Esophagus mucosa (tissue), 1 donor: ENCODE measurements at places on chromosomes 5 and 9. TPM values are rescaled to one million over a fixed set of nuclear protein-coding genes. Genes with fewer than 3 reads are reported as not detected.

- no peak for ATAC-seq
Measured at GRCh38 chr9:83384214-83384613, 154.0 kb downstream of the FRMD3 start.

GRCh38 chr5:133985540-133986180, 17.2 kb upstream of the C5orf15 start:
- ATAC-seq: no peak

DNA sequence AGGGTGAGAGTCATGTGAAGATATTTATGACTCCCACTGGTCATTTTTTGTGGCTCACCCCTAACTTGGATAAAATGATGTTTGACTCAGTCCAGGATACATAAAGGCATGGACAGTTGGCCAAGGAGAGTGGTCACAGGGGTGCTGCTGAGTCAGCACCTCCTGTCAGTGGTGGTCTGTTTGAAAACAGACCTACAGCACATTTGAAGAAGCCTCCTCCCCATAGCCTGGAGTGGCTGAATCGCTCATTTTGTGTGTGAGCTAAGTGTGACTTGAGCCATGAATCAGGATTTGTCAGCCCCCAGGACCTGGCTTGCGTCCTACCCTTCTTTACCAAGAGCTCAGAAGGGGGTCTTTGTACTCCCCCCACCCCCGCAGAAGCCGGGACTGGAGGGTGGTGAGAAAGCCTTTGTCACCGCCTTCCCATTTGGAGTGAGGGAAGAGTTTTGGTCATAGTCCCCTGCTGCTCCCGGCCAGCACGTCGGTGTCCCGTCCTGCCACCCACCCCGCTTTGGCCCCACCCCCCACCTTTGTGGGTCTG, 35.6 kb downstream of the TRIO start:
- ATAC-seq: no peak

- ATAC-seq: no peak
Measured at GRCh38 chr9:72997387-72997995, 44.6 kb upstream of the ALDH1A1 start.

GRCh38 chr5:36667824-36668223, 61.4 kb downstream of the SLC1A3 start:
- no peak for ATAC-seq

- no peak for ATAC-seq
Measured at GRCh38 chr5:14413331-14413750, 168.3 kb upstream of the OTULINL start.

DNA sequence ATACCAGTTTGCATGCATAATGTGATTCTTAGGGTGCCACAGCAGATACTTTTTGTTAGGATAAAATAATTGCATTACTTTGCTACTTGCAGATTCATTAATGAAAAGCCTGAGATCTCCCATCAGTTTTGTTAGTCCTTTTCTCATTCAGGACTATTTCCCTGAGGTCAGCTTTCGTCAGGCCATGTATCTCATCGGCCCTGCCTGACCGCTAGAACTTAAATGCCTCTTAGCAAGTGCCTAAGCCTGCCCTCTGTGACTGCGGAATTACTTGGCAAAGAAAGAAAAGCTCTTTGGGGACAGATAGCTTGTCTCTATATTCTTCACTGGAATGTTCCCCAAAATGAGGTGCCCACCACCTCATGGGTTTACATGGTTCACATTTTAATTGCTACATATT, 147.8 kb downstream of the KCTD16 start:
- no peak for ATAC-seq

DNA sequence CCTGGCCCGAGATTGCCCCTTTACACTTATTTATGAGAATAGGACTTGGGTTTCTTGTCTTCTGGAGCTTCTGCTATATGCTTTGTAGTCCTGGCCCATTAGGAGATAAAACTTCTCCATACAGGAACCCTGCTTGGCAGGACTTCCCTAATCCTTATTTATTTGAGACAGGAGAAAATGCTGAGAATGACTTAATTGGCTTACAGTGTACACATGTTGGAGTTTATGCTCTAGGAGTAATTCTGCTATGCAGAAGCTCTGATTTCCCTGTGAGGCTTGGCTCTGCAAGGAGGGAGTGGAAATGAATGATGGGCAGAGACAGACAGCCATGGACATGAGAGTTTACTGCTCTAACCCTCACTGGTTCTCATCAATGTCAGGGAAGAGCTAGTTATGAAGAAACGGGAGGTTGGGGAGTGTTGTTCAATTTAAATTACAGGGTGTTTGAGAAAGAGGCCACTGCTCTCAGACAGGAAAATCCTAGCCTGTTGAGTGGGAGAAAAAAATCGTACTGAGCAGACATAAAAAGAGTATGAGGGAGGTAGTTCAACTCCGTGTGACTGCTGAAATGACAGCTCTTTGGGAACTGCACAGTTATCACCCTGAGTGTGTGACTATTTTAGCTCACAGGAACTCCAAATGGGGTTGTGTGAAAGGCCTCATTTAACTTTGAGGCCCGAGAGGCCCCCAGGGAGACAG, 37.5 kb downstream of the ACTBL2 start:
- no peak for ATAC-seq

DNA sequence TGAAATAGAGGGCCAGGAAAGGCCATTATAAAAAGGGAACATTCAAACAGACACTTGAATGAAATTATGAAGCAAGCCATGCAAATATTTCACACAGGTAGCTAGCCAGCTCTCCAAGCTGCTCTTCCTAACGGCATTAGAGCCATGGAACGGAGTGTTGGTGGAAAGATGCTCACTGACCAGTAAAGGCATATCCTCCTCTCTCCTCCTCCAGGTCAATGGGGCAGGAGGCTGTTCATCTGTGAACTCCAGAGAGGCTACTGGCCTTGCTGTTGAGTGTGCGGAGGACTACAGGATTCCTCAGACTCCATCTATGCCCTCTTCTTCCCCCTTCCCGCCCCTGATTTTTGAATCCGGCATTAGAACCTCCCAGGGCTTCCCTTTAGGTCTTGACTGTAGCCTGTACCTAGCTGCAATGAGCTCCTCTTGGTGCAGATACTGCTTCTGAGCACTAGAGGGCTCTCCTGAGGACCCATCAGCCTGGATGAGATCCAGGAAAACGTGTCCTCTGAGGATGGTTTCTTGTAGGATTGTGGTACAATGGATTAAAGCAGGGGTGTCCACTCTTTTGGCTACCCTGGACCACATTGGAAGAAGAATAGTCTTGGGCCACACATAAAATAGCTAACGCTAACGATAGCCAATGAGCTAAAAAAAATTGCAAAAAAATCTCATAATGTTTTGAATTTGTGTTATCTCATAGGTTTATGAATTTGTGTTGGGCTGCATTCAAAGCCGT, 162.2 kb downstream of the SREK1 start:
- peak; percentile 92 for ATAC-seq

DNA sequence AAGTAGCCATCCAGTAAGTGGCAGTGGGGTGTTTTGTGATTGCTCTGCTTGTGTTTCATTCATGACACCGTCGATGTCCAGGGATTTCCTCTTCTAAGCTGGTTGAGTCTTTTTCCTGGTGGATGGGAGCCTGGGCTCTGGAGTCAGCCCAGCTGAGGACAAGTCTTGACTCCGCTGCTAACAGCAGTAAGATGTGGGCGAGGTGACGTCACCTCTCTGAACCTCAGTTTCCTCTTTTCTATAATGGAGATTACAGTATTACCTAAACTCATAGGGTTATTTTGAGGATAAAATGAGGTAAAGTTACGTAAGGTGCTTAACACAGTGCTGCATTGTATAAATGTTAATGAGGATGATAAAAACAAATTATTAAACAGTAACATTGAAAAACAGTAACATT, 21.3 kb downstream of the FGF1 start:
- no peak for ATAC-seq

- no peak for ATAC-seq
Measured at GRCh38 chr9:18672706-18673105, 198.8 kb downstream of the ADAMTSL1 start.

DNA sequence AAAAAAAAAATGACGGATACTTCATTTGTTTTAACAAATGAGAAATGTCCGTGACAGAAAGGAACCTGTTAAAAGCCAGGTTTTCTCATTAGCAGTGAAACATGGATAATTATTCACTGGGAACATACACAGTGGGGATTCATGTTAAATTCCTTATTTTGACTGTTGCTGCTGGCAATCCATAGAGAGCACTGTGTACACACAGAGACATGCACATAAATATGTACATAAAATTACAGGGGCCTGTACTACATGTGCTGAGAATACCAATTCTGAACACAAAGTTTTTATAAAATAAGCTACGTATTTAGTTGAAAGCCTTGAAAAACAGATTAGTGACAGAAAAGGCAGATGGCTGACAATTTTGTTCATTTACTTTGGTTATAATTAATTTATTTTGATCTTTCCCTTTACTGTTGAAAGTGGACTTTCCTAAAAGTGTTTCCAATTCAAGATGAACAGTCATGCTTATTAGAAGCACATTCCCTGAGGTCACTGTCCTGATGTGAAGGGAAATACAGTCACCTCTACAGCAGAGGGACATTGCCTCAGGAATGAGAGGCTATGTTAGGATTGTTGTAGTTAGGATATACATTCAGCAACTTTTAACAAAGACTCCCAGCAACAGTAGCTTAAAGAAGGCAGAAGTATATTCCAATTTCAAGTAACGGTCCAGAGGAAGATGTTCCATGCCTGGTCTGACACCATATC, 166.7 kb downstream of the SAXO1 start:
- ATAC-seq: no peak

- peak; percentile 44 for ATAC-seq
Measured at GRCh38 chr9:37947977-37948376, 44.0 kb upstream of the SLC25A51 start.

- peak; percentile 57 for ATAC-seq
Measured at GRCh38 chr9:20526500-20527319, 95.6 kb downstream of the MLLT3 start.

DNA sequence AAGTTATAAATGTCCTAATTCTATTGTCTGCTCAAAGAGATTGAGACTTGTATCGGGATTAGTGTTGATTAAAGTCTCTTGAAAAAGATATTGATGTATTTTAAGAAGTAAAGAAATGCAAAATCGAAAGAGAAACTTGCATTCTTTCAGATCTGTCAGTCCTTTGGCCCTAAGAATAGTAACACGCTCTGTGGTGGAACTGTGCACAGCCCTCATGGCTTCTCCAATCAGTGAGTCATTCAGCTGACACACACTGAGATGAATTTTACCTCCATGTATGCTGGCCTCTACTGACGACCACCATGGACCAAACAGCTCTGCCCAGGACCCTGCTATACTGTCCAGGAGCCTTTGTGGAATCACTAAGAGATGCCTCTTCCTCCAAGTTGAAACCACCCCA, 232.4 kb downstream of the ESM1 start:
- ATAC-seq: peak; percentile 35

The SCGB3A2 gene
- not detected for total RNA-seq

The LCP2 gene
- total RNA-seq: 3.0 TPM

The IL9 gene
- not detected for total RNA-seq

The SAXO1 gene
- total RNA-seq: not detected

The F12 gene
- total RNA-seq: 32.8 TPM

The CDH18 gene
- total RNA-seq: not detected

The FGD3 gene
- total RNA-seq: 2.1 TPM

The STK32A gene
- total RNA-seq: 0.04 TPM

The IRX2 gene
- 3.1 TPM for total RNA-seq

The ARHGEF39 gene
- total RNA-seq: 2.4 TPM

The CXXC5 gene
- 22.6 TPM for total RNA-seq
